ENCODE measurements at places on chromosomes 16 and 17.

GRCh38 chr16:64736857-64737256, 385.0 kb downstream of the CDH11 start:
- no peak for DNase-seq

DNA sequence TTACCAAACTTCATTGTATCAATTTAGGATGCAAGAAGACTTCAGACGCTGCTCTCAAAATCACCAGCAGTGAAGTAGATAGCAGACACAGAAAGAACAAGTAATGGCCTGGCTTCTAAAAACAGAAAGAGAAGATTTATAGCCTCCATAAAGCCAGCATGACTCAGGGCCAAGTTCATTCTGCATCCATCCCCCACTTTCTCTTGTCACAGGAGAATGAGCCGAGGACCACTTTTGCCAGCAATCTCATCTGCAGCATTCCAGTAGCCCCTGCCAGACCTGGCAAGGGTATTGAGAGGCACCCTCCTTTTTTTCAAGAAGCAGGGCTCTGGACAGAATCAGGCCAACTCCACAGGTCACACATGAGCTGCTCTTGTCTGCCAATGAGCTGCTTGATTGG, 355.4 kb upstream of the SOX9 start:
- peak; percentile 65 for DNase-seq

- no peak for DNase-seq
Measured at GRCh38 chr16:16001596-16002255, 52.3 kb downstream of the ABCC1 start.

DNA sequence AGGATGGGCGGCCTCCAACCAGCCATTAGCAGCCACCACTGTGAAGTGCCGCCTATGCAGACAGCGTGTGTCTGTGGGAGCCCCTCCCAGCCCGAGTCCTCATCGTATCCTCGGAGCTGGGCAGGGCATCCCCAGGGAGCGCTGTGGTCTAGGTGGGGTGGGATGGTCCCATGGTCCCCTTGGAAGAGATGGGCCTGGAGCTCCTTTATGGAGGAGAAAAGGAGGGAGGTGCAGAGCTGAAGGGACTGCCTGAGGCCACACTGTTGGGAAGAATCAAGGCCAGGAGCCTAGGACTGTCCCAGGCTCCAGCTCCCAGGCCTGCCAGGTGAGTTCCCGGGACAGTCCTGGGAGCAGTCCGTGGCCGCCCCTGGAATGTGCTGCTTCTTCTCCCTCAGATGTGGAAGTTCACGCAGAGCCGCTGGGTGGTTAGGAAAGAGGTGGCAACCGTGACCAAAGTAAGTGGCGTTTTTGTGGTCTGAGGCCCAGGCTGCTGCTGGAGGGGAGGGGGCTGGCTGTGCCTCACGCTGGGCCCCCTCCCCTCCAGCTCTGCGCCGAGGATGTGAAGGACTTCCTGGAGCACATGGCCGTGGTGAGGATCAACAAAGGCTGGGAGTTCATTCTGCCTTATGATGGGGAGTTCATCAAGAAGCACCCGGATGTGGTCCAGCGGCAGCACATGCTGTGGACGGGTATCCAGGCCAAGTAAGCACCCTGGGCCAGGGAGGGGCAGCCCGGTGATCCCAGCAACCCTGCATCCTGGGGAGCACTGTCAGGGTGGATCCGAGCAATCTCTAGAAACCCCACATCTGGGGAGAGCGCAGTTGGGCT, 27.0 kb downstream of the POLR3E start:
- no peak for DNase-seq

- no peak for DNase-seq
Measured at GRCh38 chr16:67942200-67942509, 1.8 kb downstream of the LCAT start.

- DNase-seq, result peak; percentile 17
Measured at GRCh38 chr16:79792664-79793351, 192.3 kb upstream of the MAF start.

- no peak for DNase-seq
Measured at GRCh38 chr16:85767531-85767930, 16.6 kb upstream of the C16orf74 start.

All from kidney (tissue), 22 donors.